ENCODE measurements at places on chromosomes 1 and 21.

DNA sequence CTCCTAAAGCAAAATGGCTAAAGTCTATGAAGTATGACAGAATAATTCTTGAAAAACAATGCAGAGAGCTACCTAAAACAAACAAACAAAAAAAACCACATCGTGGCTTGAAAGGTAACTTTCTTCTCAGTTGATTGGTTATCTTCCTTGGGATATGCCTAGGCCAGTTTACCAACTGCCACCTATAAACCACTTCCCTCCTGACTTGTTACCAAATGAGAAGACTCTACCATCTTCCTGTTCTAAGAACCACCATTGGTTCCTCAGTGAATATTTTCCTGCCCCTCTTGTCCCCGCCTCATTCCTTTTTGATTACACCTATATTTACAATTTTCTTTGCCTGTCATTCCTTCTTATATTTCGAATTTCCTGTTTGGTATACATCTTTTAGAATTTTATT is 336.6 kb downstream of the SIPA1L2 start:
- DNase-seq = no peak

DNA sequence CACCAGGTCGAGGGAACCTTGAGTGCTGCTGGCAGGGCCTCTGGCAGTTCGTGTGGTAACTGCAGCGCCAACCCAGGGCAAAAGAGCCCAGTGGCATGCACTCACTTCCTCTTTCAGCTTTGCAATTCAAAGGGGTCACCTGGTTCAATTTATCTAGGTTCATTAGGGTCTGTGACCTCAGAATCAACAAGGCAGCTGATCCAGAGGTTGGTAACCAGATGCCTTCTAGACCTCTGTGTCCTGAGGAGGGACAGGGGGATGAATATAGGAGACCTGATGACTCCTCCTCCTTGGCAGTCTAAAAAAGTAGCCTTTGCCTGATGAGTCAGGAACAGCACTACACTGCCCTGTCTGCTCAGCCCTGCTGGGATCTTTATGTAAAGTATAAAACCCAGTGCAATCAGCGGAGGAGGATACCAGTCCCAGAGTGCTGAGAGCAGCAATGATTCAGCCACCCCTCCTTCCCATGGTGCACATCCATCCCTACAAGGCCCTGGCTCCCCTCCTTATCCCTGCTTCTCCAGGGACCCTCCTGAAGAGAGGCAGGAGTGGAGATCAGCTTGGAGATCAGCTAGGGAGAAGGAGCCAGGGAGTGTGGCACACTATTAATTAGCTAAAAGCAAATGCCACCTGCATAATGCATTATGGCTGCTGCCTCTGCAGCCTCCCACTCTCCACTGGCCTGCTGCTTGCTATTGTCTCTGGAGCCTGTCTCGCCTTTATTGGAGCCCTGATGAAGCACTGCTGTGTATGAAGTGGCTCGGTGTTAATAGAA is 11.2 kb upstream of the FMOD start:
- DNase-seq = no peak

DNA sequence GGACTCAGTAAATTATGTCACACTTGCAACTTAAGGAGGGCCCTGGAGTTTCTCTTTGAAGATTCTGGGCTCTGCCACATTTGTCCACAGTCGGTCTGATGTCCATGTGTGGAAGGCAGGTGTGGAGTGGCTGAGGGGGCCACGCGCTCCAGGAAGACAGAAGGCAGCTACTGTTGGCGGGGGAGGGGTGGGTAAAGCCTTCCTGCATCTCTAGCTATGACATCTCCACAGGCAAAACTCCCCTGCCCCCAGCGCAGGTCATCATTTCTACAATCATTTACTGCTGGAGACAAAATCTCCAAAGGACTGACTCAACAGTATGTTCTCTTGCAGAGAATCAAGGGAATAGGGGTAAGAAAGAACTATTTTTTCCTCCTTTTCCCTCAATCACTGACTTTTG is 11.4 kb upstream of the TSPEAR start:
- no peak for DNase-seq

GRCh38 chr1:169928438-169929209 is 34.9 kb upstream of the SCYL3 start:
- DNase-seq = no peak

GRCh38 chr1:220077887-220078286 is 11.7 kb downstream of the BPNT1 start:
- no peak for DNase-seq

GRCh38 chr1:2104621-2105427 is 54.6 kb downstream of the PRKCZ start:
- DNase-seq = no peak

Data from esophagus squamous epithelium (tissue), 5 donors.